ENCODE measurements at places on chromosomes 12 and 14.

DNA sequence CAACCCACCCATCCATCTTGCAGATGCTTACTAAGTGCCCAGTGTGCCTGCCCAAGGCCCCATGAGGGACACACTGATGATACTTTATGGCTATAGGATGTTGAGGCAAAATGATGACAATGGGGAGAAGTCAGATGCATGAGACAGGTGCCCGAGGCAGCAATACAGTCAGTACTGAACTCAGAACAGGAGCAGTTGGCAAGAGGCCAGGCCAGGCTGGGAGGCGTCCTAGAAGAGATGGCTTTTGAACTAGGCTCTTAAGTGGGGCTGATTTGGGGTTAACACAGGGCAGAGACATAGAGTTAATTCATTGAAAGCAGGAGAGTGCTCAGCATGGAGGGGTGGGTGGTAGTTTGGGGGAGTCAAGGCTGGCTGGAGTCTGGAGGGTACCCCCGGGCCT, 15.6 kb downstream of the PLBD2 start:
- no peak for DNase-seq

- DNase-seq, result no peak
These were observed 67.2 kb downstream of the PTPRR start for GRCh38 chr12:70853326-70853725.

GRCh38 chr12:131121705-131122405, 168.1 kb downstream of the ADGRD1 start:
- DNase-seq, result no peak

DNA sequence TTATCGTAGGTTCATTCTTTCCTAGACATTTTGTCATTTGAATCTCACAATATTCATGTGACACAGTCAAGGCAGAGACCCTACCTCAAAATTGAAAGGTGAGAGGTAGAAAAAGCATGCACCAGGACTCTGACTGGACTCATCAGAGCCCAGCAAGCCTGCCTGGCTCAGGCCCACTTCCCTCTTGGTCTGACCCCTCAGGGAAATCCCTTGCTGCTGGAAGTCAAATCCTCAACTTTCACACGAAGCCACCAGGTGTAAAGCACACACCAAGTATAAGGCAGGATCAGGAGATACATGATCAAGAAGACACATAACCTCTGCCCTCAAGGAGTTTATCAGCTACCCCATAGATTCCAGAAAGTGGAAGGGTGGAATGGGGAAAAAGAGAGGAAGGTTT, 18.8 kb downstream of the NIN start:
- DNase-seq, result no peak

DNA sequence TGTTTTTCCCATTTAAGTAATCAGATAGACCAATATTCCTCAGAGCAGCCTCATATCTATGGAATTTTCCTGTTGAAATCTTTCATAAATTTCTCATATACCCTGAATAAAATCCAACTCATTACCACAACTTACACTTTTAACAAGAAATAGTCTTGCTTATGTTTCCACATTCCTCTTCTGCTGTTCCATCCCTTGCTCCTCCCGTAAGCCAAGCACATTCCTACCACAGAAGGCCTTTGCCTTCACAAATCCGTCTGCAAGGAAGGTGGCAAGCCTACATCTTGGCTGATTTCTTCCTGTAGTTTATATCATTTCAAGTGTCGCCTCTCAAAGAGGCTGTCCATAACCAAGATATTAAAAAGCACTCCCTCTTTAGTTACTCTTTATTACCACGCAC, 127.7 kb downstream of the C12orf50 start:
- DNase-seq, result no peak

DNA sequence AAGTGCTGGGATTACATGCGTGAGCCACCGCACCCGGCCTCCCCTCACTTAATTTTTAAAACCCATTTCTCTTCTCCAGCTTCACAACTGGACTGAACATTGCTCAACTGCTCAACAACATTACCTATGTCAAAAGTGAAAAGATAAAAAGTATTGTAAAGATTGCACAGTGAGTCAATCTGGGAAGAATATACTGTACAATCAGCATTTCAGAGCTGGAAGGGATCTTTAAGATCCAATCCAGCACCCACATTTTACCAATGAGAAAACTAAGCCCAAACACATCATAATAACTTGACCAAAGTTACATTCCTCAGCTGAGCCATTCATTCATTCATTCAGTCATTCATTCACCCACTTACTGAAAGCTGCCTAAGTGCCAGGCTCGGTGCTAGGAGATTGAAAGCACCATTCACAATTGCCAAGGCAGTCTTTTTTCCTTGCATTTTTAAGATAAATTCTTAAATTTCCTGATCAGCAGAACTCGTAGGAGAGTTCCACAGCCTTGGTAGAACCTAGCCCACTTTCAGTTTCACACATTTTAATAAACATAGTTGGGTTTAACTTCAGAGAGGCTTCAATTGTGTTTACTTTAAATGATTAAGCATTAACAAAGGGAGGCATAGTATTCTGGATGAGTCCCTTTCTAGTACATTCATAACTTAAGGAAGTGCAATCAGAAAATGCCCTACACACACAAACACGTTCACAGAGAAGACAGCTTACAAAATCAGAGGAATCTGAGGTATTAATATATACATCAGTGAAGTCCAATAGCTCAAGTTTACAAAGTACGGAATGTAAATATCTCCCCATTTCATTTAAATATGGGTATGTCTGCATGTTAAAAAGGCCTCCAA, 3.0 kb downstream of the GALNT4 start:
- DNase-seq, result no peak

GRCh38 chr12:50024805-50025186, 498 bp downstream of the RACGAP1 start:
- DNase-seq, result no peak

GRCh38 chr12:13250416-13250815, 53.9 kb downstream of the EMP1 start:
- DNase-seq, result no peak

DNA sequence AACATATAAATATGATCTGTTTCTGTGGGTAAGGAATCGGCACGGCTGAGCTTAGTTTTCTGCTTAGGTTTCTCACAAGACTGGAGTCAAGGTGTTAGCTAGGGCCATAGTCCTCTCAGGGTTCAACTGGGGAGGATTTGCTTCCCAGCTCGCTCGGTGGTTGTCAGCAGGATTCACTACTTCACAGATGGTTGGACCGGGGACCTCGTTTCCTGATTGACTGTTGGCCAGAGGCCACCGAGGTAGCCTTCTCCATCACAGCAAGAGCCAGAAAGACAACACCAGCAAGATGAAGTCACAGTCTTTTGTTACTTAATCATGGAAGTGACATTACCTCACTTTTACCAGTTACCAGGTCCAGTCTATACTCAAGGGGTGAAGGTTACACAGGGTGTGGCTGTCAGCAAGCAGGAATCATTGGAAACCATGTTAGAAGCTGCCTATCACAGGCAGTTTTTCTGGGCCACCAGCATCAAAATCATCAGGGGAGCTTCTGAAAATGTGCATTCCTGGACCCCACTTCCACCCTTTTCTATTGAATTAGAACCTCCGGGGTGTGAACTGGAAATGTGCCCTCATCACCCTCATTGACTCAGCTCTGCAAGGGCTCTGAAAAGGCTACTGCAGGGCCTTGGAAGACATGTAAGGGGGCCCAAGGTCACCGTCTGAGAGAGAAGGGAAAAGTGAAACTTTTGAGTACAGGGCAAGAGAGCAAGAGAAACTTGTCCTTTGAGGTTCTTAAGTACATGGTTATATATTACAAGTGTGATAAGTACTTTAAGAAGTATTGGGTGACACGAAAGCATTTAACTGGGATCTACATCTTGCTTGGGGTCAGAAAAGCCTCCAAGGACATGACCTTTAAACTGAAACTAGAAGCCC, 10.9 kb downstream of the COPS7A start:
- DNase-seq, result no peak

DNA sequence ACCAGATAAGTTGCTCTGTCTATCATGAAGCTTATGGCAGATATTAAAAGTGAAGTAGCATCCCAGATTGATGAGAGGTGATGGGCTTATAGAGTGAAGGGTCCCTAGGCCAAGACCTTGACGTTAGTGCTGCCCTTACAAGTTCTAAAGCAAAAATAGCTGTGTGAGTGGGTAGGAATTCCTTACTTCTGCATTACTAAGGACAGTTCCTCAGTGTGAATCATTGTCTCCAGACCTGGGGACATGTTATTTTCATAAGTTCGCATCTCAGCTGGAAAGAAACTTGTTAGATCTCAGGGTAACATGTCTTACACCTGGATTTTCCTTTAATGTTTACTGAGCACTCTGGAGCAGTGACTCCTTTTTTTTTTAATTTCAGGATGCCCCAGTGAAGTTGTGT, 28.7 kb downstream of the MAPKAPK5 start:
- no peak for DNase-seq

GRCh38 chr14:23538050-23538718, 13.4 kb downstream of the ZFHX2 start:
- DNase-seq, result no peak

DNA sequence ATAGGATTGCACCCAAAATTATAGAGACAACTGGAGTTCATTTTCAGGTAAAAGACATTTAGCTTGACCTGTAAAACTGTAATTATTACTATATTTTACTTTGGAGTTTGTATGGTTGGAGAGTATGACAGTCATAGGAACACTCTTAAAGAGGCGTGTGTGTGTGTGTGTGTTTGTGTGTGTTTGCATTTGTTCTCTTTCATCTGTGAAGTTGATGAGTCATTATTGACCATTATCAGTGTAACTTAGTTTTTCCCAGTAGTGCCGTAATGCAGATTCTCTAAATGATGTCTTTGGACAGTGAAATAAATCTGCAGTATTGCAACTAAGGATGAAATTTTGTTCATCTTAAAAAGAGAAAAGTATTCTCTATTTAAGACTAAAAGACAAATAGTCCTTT, 13.0 kb downstream of the WASHC4 start:
- DNase-seq, result no peak

DNA sequence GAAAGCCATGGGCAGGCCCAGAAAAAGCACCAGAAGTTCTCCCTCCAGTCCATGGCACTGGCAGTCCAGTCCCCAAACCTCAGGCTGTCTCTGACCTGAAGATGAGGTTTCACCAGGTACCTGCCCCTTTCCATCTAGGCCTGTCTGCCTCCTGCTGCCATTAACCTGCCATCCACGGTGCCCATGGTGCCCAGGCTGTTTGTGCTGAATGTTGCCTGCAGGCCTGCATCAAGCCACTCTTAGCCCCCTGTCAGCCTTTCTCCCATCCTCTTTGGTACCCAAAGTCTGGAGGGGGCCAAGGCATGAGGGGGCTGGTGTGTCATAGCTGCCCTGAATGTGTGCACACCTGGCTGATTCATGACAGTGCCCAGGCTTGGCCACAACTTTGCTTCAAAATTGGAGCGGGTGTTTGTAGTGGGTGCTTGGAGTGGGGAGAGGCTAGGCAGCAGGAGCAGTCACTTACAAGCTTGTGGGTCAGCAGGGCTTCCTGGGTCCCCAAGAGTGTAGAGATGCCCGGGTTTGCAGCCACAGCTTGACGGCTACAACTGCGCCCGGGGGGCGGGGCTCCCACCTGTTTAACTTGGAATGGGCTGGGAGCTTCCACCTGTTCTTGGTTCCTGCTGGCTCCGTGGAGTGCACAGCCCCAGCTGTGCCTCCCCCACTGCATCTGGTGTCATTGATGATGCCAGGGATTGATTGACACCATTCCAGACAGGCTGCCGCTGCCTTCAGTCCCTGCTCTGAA, 88.5 kb downstream of the GPHN start:
- DNase-seq, result no peak

DNA sequence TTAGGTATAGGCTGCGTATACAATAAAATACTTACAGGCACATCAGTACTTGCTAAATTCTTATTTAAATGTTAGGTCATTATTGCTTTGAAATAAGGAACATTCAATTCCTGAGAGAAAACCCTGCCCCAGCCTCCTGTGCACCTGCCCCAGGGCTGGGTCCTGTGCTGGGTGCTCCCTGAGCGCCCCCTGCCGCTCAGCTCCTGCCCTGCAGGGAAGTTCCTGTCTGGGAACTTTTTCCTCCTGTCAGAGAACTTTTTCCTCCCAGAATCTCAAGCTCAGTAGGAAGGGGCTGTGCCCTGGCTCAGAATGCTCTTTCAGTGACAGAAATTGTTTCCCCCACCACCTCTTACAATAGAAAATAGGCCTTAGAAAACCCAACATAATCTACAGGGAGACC, 751.1 kb downstream of the TMEM121 start:
- no peak for DNase-seq

GRCh38 chr14:36208690-36209278, 32.3 kb upstream of the PTCSC3 start:
- no peak for DNase-seq

DNA sequence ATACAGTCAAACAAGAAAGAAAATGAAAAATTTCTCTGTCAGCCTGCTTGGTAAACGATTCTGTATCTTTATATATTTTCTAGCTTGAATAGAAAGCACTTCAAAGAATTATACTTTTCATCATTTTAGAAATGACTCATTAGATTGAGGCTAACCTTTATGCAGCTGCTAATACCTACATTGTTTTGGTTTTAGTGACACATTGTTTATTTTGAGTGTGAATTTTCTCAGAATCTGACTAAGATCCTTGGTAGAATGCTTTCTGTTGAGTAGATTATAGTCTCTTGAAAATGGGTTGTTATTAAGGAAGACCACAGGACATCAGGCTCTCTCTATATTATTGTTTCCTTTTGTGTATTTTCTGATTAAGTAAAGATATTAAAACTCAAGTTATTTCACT, at the start of gene PMCH:
PMCH (minus strand) TSS at position 45 of the 400 bp plus-strand sequence. CDS start 63 bp downstream, outside the sequence.
- no peak for DNase-seq

DNA sequence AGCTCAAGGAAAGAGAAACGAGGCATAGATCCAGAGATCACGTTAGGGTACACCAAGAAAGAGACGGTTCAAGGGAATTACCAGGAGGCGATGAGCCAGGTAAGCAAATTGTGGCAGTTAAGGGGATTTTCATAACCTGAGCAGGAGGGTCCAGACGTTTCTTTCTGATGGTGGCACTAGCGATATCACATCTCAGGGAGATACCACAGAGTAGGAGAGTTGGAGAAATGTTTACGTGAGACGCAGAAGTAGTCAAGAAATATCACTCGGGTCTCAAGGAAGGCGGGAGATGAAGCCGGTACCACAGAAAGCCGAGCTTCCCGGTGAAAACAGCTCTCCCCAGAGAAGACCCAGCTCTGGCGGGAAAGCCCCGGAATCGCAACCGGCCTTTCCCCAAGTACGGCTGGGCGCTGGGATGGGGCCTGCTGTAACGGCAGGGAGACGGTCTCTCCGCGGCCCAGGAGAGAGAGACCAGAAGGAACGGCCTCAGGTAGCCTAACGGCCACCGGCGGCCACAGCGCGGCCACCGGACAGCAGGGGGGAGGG, 485 bp downstream of the SENP1 start:
- no peak for DNase-seq

DNA sequence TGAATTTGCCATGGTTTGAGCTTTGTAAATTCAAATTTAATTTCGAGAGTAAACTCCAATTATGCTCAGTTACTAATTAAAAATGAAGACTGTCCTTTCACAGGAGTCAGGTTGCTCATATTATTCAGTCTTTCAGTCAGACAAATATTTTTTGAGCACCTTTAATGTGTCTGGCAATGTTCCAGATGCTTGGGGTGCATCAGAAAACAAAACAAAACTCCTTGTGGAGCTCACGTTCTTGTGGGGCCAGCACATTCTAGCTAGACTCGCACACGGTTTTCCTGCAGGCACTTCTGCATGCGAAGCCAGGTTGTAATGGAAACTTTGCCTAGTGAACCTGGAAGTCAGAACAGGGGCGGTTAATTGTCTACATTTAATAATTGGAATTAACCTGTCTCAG, 64.0 kb upstream of the ATF1 start:
- DNase-seq, result no peak

GRCh38 chr12:88113871-88114270, 28.0 kb downstream of the CEP290 start:
- DNase-seq, result no peak

Data from hippocampal formation (tissue), 2 donors.